H54 (cell line): ENCODE measurements at places on chromosomes 5 and 9.
A peak's percentile ranks its signal among the peaks of the same experiment; 100 is the strongest.

DNA sequence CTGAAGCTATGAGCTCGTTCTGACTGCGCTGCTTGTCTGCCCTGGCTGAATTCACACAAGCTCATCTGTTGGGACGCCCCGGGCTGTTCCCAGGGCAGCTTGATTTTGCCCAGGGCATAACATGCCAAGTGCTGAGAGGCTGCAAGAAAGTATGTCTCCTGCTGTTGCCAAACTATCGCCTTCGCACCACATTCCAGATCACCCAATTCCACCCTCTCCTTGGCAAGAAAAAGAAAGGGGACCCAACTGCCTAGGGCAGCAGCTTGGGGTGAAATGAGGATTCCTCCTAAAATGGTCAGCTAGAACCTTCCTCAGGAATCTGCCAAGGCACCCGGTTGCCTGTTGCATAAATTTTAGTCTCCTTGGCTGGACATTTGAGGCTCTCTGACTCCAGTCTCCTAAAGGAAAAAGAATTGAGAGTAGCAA is 21.2 kb downstream of the COL15A1 start:
- DNase-seq = no peak

DNA sequence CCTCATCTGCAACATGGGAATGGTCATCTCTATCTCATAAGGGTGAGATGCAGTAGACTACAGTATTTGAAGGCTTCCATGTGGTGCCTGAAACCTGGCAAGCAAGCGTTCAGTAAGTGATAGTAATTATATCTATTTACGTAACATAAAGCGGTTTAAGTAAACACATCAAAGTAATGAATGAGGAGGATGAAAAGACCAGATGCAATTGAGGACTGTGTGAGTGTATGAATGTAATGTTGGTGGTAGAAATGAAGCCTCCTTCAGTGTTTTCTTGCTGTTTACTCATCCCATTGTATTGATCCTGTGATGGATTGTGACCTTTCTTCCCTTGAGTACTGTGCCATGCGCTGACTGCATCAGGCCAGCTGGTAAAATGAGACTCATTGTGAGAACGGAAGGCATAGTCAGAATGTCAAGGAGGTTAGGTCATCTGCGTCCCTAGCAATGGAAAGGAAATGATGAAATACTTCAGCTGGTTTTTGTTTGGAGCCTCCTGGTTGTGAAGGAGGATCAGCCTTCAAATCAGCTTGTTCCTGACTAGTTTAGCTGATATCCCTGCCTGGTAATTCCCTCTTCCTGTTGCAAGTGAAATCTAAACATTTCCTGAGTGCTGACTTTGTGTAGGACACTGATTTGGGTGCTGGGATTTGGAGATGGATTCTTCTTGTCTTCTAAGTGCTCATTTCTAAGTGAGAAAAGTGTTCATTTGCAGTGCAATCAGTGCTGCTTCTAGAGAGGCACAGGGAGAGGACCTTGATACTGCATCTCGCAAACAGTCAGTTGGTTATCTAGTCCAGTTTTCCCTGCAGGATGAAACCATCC is 35.6 kb downstream of the TNFSF8 start:
- peak; percentile 83 for DNase-seq

- no peak for DNase-seq
These were observed 264.8 kb upstream of the PTGER4 start for GRCh38 chr5:40414922-40415321.

DNA sequence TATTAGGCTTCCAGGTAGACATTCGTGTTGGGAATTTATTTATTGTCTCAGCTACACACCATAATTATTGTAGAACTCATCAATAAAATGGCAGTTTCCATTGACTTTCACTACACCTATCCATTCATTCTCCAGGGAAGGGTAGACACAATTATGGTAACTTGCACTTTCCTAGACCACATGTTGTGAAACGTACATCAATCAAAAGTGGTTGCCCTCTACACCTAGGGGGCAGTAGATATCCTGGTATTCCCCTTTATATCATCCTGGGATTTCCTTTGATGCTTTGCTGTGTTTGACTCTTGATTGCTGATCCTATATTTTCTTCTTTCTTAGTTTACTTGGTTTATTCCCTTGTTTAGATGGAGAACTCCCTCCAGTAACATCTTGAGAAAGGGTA is 47.9 kb downstream of the ADGRV1 start:
- no peak for DNase-seq
